Pancreas (tissue), 10 donors: ENCODE measurements at places on chromosomes 16 and 17. TPM values are rescaled to one million over a fixed set of nuclear protein-coding genes. Genes with fewer than 3 reads are reported as not detected.
A peak's percentile ranks its signal among the peaks of the same experiment; 100 is the strongest.

GRCh38 chr16:20726661-20727060 is 15.0 kb downstream of the THUMPD1 start:
- no peak for DNase-seq

DNA sequence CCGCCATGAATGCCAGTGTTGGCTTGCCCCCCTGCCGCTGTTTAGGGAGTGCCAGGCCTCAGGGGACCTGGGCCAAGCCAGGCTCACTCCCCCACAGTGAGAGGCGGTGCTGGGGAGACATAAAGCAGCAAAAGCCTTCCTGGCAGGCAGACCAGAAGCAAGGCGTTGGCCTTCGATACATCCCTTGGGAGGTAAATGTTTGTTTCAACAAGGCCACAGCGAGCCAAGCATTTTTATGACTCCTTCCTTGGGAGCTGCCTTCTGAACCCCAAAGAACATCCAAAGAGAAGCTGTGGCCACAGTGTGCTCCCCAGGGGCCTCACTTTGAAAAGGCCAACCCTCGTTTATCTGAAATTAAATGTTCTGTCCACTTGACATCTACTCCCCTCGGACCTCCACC is 119.7 kb upstream of the CIBAR2 start:
- no peak for DNase-seq

Gene PER1
- 89.5 TPM for total RNA-seq

- DNase-seq, result no peak
Observed at GRCh38 chr16:77657016-77657415, 65.3 kb upstream of the NUDT7 start.

Gene KCNH4
- total RNA-seq, result 0.03 TPM

- DNase-seq, result no peak
Observed at GRCh38 chr17:19331543-19332245, 30.8 kb downstream of the B9D1 start.

DNA sequence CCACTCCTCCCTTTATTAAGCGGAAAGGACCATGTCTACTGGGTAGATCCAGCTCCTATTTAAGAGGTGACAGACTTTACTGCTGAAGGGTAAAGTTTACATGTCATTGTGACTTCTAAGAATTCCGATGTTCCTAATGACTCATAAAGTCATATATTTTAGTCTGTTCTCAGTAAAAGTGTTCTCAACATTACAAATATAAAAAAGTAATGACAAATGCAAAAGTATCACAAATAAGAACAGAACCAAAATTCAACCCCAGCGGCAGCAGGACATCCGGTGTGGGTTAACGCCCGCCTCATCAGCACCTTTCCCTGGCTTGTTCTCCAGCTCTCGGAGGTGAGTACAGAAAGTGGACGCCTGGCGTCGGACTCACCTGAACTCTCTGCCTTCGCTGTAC is 6.8 kb downstream of the AXIN1 start:
- no peak for DNase-seq

DNA sequence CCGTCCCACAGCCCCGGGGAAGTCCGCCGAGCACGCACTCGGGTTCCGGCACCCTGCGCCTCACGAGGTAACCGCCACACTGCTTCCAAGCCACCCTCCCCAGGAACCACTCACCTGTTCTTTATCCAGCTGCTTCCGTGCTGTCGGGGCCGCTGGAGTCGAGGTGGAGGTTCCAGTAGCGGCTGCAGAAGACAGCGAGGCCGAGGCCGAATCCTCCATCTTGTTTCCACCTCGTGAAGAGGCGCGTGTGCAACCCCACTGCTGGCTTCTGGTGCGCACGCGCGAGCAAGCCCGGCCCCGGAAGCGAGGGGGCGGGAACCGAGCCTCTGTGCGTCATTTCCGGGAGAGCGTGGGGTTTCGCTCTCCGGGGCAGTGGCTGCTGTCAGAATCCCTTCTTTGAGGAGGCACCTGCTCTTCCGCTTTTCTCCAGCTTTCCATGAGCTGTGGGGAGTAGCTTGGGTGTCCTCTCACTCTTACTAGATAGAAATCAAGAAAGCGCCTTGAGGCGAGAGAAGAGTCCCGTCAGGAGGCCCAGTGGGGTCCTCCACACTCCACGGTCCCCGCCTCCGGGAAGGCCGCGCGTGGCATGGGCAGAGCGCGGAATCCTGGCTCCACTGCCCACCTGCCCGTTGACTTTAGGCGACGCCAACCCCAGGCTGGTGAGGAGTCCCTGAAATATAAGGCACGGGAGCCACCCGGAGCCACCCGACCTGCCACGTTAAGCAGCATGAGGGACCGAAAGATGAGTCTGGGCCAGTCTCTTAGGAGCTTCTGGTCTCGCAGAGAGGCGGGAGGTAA is at the start of gene RSL1D1:
Gene RSL1D1, minus strand, starts transcription at position 249 of the 798 bp plus-strand sequence. Its CDS starts 30 bp downstream, at position 219.
- DNase-seq, result peak; percentile 89

DNA sequence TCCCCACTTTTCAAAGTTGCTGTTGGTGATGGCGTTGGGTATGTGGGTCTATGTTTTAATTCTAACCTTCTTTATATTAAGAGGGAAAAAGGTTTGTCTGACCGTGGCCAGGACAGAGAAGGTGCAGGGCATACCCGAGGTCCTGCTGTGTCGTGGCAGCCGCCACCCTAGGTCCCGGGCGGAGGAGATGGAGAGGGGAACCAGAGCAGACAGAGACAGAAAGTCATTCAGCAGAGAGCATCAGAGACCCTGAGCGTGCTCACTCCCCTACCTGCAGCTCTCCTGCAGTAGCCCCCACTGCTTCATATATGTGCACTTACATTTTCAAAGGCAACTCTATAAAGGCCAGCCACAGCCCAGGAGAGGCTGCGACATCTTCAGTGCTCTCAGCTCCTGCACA is 327.2 kb upstream of the TNRC6C start:
- no peak for DNase-seq

Gene KCNJ2
- total RNA-seq, result 2.3 TPM

GRCh38 chr17:59287452-59287851 is 44.0 kb upstream of the YPEL2 start:
- no peak for DNase-seq

- no peak for DNase-seq
Observed at GRCh38 chr16:1007284-1007850, 25.8 kb downstream of the SOX8 start.

DNA sequence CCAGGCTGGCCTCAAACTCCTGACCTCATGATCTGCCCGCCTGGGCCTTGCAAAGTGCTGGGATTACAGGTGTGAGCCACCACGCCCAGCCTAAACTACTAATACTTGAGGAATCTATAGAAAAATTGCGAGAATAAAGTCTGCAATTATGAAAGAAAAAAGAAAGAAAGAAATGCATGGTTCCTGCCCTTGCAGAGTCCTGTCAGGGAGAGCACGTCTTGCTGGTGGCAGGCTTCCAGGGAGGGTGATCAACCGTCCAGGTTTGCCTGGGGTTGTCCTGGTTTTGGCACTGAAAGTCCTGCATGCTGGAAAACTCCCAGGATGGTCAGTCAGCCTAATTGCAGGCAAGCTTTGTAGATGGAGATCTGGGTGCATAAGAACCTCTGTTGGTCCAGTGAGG is 21.5 kb upstream of the KIFC3 start:
- DNase-seq, result peak; percentile 56

Gene APPBP2
- total RNA-seq, result 29.6 TPM

- DNase-seq, result peak; percentile 92
Observed at GRCh38 chr16:58515871-58516767, 802 bp downstream of the SETD6 start.

- no peak for DNase-seq
Observed at GRCh38 chr17:51540151-51540550, 279.8 kb downstream of the UTP18 start.

GRCh38 chr17:16215965-16216316 is 607 bp upstream of the NCOR1 start:
- DNase-seq, result no peak

Gene SRSF2
- 41.6 TPM for total RNA-seq

GRCh38 chr17:50771991-50772785 is 4.9 kb upstream of the ANKRD40CL start:
- DNase-seq, result no peak

DNA sequence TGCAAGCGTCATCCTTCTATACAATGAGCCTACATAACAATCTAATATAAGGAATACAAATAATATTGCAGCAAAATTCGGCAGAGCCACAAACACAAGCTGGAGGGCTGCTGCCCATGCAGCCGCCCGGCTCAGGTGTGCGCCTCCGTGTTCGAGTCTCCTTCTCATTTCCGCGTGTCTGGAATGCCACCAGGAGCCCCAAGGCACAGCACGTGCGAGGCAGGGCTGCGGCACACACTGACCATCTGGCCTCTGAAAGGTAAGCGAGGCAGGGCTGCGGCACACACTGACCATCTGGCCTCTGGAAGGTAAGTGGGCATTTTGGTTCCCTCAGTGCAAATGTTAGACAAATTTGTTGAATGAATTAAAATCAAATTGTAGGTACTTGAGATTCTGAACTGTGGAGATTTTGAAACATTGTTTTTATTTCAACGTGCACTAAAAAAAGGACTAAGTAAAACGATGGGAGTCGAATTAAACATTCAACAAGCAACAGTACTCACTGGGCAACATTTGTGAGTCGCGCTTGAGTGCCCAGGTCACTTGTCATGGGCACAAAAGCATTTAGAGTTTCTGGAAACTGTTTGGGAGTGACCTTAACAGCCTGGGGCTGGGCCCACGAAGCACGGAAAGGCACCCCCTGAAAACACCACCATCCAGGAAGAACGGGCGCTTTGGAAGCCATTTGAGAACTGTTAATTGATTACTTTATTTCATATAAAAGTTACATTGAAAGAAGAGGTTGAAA is 37.4 kb downstream of the ZDHHC7 start:
- DNase-seq, result no peak

Gene TMEM88
- total RNA-seq, result 2.2 TPM

DNA sequence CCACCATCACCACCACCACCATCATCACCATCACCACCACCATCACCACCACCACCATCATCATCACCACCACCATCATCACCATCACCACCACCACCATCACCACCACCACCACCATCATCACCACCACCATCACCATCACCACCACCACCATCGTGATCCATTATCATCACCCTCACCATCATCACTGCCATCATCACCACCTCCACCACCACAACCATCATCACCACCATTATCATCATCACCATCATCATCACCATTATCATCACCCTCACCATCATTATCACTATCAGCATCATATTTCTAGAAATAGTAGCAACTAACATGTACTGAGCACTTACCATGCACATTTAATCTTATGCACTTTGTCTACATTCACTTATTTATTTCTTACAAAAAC is 94.9 kb downstream of the C16orf95 start:
- DNase-seq, result no peak

DNA sequence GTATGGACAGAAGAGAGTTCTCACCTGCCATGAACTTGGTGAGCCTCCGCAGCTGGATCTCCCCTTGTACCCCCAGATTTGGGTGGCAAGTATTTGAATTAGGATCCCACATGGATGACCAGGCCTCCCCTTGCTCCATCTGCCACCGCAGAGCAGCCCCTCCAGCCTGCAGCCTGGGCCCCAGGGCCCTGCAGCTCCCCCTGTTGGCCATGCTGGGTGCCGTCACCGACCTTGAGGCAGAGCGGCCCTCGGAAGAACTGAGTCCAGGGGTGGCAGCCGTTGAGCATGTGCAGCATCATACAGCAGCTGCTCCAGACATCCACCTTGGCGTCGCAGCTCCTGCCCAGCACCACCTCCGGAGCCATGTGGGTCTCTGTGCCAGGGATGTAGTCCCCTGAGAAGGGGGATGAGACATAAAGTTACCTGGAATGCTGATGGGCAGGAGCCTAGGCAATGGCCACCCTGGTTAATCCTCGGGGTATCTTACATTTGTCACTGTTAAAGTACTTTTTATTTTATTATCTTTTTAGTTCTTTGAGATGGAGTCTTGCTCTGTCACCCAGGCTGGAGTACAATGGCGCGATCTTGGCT is 9.0 kb upstream of the SPATA32 start:
- DNase-seq, result no peak

- DNase-seq, result no peak
Observed at GRCh38 chr16:502179-502943, 25.2 kb upstream of the CAPN15 start.

- no peak for DNase-seq
Observed at GRCh38 chr16:85246473-85246872, 134.2 kb upstream of the CIBAR2 start.

- DNase-seq, result no peak
Observed at GRCh38 chr17:83008526-83008925, 70.9 kb upstream of the METRNL start.

GRCh38 chr16:57508035-57508425 is 21.7 kb upstream of the DOK4 start:
- DNase-seq, result no peak

- DNase-seq, result peak; percentile 60
Observed at GRCh38 chr17:59331929-59332748, 684 bp downstream of the YPEL2 start.
